Stimulated activated CD8-positive, alpha-beta memory T cell treated with anti-CD3 and anti-CD28 coated beads, Interleukin-15, amount 100 ng/mL, for 24 hours (primary cell): ENCODE measurements at places on chromosomes 5 and 9.

GRCh38 chr5:92492908-92493307 lies 1088.1 kb downstream of the NR2F1-AS1 start:
- DNase-seq = no peak

- no peak for DNase-seq
These were observed 121.6 kb upstream of the PPP1R26 start for GRCh38 chr9:135357863-135358551.

GRCh38 chr5:137096149-137097103 lies 402.7 kb downstream of the SPOCK1 start:
- no peak for DNase-seq

DNA sequence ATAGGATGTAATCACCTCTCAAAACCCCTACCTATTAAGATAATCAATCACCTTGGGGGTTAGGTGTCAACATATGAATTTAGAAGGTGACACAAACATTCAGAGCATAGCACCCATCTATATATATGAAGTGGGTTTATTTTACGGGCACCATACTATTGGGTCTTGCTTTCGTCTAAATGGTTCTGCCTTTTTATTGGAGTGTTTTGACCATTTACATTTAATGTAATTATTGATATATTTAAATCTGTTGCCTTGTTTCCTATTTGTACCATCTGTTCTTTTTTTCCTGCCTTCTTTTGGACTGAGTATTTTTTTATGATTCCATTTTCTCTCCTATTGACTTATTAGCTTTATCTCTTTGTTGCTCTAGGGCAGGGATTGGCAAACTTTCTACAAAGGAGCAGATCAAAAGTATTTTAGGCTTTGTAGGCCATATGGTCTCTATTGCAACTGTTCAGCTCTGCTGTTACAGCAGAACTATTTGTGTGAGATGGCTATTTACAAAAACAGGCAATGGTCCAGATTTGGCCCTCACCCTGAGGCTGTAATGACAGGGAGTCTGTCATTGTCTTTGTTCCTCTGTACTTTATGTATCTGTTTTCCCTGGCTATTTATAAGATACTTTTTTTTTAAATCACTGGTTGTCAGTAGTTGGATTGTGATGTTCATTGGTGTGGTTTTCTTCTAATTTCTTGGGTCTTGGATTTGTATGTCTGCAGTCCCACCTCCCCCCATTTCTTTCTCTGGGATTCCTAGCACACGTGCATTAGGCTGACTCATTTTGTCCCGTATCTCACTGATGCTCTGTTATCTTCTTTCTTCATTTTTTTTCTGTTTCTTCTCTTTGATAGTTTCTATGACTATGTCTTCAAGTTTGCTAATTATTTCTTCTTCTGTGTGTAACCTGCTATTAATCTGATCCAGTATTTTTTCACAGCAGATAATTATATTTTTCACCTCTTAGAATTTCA lies 127.1 kb downstream of the DAB2IP start:
- no peak for DNase-seq

DNA sequence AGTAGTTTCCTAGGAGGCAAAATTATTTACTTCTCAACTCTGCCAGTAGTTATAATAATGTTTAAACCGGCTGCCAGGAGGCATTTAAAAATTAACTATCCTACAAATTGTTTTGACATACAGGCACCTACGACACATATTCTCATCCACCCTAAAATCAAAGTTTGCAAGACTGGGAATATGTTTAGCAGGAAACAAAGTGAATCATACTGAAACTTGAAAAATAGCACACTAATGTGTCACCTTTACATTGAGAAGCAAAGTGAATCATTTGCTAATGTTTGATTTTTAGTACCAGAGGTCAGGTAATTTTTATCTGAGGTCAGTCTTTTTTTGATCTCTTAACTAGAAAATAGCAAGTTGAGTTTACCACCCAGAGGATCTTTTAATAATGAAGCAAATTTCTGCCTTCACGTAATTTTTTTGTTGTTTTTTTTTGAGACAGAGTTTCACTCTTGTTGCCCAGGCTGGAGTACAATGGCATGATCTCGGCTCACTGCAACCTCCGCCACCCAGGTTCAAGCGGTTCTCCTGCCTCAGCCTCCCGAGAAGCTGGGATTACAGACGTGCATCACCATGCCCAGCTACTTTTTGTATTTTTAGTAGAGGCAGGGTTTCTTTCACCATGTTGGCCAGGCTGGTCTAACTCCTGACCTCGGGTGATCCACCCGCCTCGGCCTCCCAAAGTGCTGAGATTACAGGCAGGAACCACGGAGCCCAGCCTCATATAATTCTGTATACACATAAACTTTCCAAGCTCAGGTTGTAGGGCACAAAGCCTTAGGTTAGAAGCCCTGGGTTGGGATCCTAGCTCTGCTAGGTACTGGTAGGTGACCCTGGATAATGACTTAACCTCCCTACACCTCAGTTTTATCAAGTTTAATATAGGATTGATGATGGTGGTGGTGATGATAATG lies 124.3 kb downstream of the UGCG start:
- DNase-seq = no peak

DNA sequence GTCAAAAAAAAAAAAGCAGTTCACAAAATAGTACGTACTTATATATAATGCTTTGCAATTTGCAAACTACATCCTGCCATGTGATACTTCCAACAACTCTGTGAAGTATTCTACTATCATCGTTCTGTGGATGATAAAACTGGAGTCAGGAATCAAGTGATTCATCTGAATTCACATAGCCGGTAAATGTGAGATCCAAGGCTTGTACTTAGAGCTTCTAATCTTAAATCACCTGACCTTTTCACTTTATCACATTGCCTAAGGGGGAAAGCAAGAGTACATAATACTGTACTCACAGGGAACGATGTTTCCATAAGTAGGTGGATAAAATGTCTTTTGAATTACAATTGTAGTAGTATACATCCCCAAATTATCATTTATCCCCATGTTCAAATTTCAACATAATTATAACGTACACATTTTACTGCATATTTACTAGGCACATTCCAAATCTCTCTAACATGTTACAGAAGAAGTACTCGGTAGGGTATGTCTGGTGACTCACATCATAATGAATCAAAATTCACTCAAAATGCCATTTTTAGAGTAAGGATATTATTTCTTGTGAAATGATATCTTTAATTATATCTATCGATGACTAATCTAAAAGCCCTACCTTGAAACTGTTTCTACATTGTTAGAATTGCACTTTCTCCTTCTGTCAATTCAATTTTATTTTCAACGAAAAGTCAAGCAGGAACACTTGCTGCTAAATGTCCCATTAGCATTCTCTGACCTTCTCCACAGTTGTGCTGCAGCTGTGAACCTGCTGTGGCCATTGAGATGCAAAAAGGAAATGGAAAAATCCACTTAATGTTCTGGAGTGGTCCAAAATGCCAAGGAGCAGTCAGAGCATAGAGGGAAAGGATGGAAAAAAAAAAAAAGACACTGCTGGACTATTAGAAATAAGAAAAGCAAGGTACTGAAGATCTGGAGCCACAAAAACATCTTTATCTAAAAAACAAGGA lies 78.9 kb downstream of the OR2K2 start:
- no peak for DNase-seq

- DNase-seq = no peak
These were observed 76.8 kb upstream of the PCSK1 start for GRCh38 chr5:96509721-96510350.

DNA sequence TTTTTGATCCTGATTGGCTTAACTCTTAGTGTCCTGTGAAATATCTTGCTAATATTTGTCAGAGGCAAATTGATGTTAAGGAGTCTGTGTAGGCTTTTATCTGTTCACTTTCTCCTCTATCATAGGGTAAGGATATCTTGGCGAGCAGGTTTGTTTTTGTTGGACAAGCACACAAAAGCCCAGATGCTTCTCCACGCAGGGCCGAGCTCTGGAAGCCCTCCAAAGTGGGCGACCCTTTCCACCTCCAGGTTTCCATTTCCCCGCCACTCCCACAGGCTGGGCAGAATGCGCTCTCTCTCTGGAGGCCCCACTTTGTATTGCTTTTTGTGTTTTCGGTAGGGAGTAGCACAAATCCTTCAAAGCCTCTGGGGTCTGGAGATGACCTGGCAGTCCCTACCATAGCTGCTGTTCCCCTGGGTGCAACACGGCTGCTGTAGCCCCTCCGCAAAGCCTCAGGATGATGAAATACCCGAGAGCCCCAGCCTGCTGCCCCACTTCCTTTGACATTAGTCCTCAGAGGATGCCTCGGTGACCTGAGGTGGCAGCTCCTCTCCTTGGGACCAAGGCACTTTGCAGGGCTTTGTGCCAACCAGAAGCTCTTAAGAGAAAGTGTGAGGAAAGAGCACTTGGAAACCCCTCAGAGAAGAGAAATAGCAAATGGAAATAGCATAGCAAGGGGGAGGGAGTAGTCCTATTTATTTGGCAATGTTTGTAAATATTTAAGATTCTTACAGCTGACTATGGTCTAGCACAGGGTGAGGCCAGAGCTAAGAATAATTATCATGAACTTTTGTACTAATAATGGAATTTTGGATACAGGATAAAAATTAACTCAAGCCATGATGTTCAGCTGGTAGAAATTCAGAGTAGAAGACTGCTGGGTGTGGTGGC lies 122.8 kb downstream of the ARHGEF28 start:
- DNase-seq = no peak

DNA sequence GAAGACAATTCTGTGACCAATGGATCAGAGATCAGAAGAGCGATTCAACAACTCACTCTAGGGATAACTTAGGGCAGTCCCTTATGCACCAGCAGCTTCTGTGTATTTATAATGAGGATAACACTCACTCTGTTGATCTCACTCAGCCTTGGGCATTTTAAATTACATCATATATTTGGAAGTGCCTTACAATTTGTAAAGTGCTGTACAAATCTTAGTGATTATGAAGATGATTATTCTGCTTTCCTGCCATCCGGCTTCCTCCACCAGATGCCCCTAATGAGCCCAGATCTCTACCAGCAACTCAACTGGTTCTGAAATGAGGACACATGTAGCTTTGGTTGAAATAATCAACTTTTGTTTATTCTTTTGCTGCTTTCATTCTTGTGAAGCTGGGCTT lies 105.3 kb downstream of the PCSK1 start:
- no peak for DNase-seq

- no peak for DNase-seq
These were observed 92.4 kb downstream of the EQTN start for GRCh38 chr9:27204578-27204977.

DNA sequence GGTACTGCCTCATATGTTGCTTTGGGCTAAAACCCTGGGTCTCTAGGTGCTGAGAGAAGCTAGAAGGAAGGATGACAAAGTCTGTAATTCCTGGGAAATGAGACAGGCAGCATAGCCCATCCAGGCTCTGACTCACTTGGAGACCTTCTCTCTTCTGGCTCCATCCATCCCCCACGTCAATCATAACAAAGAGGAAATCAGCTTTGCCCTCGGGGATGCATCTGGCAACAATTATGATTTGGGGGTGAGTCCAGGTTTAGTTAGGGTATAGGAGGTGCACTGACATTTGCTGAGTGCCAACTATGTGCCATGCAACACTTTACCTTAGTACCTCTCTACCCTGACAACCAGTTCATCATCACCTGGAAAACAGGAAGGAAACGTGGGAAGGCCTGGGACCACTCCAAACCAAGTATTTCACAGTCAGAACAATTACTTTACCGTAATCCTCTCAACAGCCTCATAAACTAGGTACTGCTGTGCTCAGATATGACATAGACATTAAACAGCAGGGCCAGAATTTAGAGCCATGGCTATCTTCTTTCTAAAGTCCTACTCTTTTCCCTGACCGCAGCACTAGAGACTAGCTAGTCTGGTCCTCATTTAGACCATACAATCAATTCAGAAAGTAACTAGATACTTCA lies 39.1 kb upstream of the GZMA start:
- DNase-seq = no peak

DNA sequence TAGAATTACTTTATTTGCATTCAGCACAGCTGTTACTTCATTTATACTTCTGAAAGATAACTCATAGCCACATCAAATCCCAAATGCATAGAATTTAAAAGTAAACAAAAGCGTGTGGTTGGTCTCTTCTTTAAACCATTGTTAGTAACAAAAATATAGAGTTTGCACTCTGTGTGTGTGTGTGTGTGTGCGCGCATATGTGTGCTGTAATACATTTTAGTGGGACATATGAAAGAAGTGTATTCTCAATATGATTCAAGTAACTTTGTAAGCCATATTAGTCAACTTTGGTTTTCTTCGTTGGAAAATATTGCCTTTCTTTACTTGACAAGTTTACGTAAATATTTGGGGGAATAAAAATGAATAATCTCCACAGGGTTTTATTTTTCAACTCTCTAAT lies 106.1 kb upstream of the PRRC1 start:
- no peak for DNase-seq

- DNase-seq = no peak
These were observed 147.9 kb upstream of the COL5A1 start for GRCh38 chr9:134493461-134494272.

DNA sequence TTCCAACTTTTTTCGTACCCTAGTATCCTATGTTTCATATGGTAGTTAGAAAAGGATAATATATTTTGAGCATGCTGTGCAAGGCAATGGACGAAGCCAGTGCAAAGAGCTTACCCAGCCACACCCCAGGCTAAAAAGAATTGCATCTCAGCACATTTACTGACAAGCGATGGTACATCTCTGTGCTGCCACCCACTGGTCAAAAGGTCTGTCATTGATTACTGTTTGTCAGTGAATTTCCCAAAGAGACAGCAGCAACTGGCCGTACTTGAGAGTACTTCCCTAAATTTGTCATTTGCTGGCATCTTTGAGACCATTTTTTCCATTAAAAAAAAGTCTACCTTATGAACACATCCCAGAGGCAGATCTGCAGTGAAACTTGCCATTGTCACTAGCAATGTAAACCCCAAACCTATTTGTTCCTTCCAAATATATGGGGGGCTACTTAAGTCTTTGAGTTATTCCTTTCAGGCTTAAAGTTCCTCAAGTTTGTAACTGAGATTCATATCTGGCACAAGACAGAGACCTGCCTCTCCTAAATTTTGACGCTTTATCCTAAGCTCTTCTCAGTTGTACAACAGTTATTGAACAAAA lies 184.3 kb downstream of the CTNND2 start:
- DNase-seq = no peak

- DNase-seq = no peak
These were observed 49.6 kb downstream of the SERINC5 start for GRCh38 chr5:80206282-80206681.

- no peak for DNase-seq
These were observed 5.2 kb downstream of the IL13 start for GRCh38 chr5:132662925-132663770.

DNA sequence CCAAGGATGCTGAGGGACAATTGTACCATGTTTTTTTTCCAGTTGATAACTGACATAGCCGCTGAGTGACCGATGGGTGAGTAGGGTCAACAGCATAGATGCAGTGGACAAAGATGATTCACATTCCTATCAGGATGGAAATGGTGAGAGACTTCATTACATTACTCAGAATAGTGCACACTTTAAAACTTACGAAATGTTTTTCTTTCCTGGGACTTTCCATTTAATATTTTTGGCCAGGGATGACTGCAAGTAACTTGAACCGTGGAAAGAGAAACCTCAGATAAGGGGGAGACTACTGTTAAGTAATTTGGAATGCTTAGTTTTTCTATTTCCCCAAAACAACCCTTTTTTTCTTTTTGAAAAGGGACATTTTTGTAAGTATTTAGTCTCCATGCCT lies 3.0 kb upstream of the TUSC1 start:
- no peak for DNase-seq
